HTR-8/SVneo (cell line): ENCODE measurements at places on chromosomes 4 and X.

- DNase-seq, result no peak
Observed at GRCh38 chrX:49042581-49043219, 457 bp downstream of the TFE3 start.

DNA sequence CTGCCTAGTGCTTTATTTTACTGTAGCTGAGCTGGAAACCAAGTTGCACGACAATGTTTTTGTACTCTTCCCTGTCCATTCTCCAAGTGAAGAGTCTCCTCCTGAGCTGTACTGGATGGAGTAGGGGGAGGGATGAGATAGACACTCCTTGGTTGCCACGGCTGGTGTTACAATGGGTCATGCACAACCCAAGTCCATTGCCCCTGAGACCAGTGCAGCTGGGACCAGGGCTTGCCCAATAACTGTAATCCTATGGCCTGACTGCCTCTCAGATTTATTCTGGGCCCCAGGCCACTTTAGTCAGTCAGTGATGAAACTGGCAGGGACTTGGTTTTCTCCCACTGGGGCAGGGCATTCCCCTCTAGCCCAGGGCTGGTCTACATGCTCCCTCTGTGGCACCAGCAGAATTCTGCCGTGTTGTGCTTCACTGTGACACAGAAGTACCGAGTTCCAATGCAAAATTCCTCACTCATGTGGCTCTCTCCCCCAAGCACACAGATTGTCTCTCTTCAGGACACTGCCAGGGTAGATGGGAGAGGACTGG, 203.3 kb upstream of the PCDH18 start:
- no peak for DNase-seq

- DNase-seq, result peak; percentile 13
Observed at GRCh38 chr4:165877286-165877685, 4.2 kb downstream of the TLL1 start.

- no peak for DNase-seq
Observed at GRCh38 chr4:26753617-26754016, 107.0 kb upstream of the STIM2 start.

DNA sequence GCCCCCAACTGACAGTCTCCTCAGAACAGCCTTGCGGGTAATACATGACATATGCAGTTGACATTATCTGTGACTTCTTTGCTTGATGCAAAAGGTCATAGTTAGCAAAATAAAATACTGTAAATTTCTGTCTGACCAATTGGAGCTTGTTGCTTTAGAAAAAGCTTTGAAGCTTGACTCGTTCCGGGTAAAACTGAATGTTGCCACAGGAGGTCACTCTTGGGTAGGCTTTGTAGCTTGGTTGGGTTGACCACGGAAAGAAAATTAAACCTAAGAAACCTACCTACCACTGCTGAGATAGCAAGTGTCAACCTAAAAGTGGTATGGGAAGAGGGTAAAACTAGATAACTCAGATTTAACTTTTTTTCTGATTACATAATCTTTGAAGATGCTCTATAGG, 23.2 kb downstream of the PRPS2 start:
- peak; percentile 59 for DNase-seq

GRCh38 chr4:10856271-10856782, 171.8 kb upstream of the CLNK start:
- DNase-seq, result no peak

DNA sequence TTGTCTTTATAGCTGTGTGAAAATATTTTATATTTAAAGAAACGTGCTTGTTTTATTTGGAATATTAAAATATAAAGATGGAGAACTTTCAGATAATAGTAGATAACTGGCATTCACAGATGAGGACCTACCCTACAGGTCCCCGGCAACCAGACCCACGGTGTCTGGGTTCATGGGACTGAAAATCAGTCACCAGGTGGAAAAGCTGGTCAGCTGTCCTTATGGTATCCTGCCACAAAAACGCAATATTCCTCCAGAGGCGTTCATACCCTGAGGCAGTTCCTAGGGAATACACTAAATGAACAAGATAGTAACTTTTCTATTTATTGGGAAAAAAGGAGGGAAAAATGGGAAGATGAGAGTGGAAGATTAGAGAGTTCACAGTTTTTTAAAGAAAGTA, 1.2 kb downstream of the TLR6 start:
- DNase-seq, result no peak

- DNase-seq, result peak; percentile 52
Observed at GRCh38 chr4:88017516-88018297, 10.3 kb downstream of the PKD2 start.

GRCh38 chr4:120841580-120841979, 80.9 kb downstream of the PRDM5 start:
- DNase-seq, result no peak

GRCh38 chrX:12657433-12657832, 133.8 kb upstream of the PRPS2 start:
- no peak for DNase-seq

DNA sequence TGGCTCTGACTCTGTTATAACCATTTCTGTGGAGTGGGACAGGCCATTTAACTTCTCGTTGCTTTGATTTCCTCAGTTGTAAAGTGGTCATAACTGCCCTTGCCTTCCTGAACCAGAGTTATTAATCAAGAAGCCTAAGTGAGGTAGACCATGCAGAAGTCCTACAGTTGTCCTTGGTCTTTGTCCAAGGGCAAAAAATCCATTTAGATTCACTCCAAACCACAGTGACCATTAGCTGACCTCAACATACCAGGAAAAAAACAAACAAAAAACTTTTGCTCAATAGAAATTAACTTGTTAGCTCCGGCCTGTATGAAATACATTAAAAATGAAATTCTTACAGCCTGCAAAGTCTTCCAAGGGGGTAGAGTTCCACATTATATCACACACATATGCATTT, 52.7 kb downstream of the TBC1D9 start:
- DNase-seq, result no peak

GRCh38 chr4:161554372-161554990, 609.3 kb downstream of the FSTL5 start:
- DNase-seq, result no peak

DNA sequence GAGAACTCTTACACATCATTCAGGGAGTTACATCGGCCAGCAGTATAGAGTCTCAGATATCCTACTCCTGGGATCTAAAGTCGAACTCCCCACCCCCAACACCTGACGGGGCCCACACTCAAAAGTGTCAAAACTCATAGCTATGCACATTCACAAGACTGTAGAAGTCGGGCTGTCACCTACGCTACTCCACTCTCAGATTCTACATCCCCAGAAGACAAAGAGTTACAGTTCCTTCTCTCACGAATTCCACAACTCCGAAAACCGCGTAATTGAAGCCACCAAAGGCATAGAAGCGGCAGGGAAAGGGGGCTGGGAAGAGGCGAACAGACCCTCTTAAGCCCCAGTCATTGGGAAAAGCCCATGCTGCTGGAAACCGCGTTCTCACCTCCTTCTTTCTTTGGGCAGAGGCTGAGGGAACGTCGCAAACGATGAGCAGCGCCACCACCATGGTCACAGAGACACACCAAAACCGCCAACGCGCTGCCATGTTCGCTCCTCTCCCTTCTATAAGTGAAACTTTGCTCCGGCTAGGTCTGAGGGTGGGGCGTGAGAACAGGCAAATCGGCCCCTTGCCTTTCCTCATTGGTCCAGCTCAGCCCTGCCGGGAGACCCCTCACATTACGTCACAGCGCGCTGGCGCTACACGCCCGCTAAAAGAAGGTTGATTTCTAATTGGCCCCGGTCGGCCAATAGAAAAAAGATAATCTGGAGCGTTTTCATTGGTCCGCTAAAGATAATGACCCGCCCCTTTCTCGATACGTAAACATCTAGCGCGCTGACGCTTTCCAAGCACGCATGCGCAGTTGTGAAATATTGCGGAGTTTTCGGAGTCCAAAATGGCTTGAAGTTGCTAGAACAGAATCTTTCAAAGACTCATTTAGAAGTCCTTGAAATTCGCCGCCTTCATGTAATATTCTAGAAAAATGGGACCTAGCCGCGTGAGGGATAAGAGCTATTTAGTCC, at the start of gene MAGT1:
Gene MAGT1 (minus strand): TSS at position 515 of the 966 bp plus-strand sequence. CDS start 25 bp downstream, at position 490.
- DNase-seq, result peak; percentile 94

DNA sequence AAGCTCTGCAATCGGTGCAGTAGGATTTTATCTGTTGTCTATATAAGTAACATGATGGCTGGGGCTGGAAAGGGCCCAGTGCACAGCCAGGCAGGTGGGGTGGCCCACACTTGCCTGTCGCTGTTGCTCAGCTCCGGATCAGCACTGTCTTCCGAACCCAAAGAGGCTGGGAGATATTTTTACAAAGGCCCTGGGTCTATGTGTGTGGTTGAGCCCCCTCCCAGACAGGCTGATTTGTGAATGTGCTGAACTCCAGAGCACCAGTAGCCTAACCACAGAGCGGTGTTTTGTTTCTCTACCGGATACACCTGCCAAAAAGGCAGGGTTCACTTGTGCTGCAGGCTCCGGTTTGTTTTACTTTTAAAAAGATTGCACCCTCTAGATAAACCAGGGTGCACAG, 33.5 kb upstream of the CHRNA9 start:
- DNase-seq, result no peak

GRCh38 chr4:69775321-69775867, 15.0 kb upstream of the SULT1B1 start:
- DNase-seq, result no peak

- no peak for DNase-seq
Observed at GRCh38 chrX:16852617-16853179, 17.5 kb downstream of the RBBP7 start.

- no peak for DNase-seq
Observed at GRCh38 chrX:98380106-98380505, 1496.4 kb downstream of the RPA4 start.

DNA sequence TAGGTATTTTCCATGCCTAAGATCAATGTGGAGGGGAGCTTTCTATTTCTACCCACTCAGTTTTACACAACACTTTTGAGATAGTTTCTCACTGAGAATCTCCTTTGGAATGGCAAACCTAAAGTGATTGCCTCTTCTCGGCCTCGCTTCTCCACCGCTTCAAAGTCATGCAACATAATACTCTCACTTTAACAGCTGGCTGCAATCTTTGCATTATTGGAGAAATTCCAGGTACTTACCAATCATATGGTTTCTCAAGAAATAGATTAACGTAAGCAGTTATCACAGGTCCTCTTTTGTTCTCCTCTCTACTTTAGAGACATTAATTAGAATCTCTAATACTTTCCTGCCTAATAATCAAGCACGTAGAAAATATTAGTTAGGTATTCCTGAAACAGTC, 3.7 kb upstream of the IL13RA2 start:
- no peak for DNase-seq

GRCh38 chr4:15198070-15198727, 195.9 kb downstream of the CPEB2 start:
- no peak for DNase-seq

DNA sequence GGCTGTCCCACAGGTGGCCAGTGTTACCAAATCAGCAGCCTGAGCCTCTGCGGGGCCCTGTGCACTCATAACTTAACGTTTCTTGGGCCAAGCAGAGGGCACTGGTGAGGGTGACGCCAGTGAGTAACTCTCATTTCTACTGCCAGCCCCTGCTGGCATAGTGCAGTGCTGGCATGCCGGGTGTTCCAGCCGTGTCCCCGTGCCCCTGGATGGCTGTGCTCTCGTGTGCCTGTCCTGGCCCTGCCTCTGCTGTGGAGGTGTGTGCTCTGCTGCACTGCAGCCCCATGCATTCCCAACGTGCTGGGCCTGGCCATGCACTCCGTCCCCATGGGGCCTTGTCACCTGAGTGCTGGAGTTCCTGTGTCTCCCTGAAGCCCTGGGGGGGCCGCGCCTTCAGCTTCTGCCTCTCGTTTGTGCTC, 14.7 kb downstream of the TBC1D14 start:
- no peak for DNase-seq

DNA sequence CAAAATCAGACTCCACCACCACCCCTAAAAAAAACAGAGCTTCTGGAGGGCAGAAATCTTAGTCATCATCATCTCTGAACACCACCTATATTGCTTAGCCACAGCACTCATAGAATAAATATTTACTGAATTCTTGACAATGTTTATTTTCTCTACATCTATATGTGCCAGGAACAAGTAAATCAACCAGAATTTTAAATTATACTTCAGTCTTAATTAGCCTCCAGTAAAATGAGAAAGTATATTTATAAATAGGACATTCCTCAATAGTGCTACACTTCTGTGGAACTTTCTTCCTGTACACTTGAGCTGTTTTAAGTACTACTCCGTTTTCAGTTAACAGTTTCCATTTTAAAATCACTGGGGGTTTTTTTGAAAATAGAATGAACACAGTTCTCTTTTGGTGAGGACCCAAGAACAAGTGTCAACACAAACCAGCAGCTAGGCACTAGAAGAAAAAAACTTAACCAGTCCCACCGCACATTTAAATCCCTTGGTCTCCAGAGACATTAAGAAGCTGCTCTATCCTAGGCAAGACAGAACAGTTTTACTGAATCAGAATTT, 25.5 kb downstream of the SMIM14 start:
- no peak for DNase-seq
